ENCODE measurements at places on chromosomes 3 and 15.

- peak; percentile 38 for DNase-seq
Observed at GRCh38 chr3:140736863-140737460, 59.1 kb downstream of the TRIM42 start.

DNA sequence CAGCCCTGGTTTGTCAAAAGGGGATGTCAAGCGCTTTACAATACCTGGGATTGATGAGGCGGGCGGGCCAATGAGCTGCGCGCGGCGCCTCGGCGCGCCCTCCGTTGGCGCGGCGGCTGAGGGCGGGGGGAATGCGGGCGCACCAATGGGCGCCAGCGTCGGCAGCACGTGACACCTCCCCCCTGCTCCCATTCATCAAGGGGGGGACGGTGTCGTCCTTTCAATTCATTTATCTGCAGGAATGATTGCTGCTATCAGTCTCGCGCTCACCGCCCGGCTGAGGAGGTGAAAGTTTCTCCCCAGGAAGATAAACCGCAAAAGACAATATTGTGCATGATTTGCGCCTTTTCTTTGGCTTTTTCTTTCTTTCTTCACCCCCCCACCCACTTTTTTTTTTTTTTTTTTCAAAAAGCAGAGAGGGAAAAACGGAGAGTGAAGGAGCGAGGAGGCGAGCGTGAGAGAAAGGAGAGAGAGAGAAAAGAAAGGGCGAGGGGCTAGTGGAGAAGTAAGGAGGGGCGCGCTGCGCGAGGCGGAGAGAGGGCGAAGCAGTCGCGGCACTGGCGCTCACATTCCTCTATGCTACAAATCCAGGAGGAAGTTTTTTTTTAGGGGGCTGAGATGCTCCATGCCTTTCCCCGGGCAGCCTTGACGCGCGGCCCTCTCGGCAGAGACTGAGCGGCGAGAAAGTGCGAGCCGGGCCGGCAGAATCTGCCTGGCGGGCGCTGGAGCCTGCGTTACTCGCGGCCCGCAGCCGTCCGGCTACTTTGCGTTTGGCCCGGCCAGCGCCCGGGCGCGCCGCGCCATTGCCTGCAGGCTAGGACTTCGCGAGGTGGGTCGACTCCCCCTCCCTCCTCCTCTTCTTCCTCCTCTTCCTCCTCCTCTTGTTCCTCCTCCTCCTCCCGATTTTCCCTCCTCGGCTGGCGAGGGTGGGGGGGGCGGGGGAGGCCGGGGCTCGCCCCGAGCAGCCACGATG lies at the start of gene ZIC1:
Gene ZIC1 (plus strand): TSS at position 223 of the 973 bp plus-strand sequence. CDS start 748 bp downstream, at position 971.
- DNase-seq: no peak

DNA sequence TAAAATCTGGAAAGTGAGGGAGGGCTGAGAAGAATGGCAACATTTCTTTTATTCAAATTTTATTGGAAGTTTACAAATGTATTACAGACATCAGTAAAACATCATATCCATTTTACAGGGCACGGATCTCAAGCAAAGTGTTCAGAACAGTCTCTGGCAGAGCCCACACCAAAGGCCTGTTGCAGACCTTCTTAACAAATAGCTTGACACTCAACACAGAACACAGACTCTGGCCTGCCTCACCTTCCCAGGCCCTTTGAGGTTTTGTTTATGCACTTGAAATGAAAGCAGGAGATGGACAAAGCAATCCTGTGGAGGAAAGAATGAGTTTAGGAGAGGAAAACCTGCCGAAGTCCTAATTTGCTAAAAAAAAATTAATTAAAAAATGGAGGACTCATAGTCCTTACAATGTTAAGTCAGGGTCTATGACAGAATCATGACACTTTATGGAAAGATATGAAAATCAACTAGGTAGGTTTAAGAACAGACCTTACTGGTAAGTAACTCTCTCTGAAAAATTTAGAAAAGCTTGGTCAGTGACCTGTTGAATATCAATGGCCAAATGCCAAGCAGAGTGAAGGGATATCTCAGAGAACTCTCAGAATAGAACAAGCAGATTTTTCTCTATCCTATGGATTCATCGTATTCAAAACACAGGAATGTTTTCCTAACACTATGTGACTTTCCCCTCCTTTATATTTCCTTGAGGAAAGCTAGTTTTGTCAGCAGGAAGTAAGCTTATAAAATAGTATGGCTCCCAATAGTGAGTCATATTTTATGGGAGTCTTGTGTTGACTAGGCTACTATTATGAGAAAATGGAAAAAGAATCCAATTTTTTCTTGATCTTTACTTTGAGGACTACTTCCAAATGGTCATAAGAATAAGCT lies 70.8 kb upstream of the PSMD6 start:
- no peak for DNase-seq

DNA sequence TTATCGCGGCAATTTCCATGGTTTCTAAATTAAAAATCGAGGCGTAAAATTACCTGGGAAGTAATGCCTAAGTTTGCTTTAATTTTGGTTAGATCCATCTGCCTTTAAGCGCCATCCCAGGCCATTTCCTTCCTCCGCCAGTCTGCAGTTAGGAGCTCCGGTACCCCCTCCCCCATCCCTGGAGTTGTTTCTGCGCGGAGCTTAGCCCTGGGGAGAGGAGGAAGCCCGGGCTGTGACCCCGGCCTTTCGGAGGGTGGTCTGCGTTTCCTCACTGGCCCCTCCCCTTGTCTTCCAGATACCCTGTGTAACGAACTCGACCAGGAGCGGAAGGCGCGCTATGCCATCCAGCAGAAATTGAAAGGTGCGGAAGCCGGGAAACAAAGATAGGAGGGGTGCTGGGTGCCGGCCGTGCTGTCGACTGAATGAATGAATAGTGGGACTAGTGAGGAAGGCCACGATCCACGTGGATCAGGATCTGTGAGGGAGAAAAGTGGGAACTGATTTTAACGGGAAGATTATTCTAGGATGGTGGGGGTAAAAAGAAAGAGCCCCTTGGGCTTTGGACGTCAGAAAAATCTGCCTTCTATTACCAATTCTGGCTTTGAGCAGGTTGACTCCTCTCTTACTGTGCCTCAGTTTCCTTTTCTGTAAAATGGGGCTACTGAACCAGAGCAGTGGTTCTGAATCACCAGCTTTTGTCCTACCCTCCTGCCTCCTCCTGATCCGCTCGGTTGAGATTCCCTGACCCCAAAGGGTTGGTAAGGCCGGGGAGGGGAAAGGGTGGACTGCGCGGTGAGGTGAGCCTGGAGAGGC lies 6.7 kb downstream of the RNU6-1 start:
- DNase-seq: no peak

DNA sequence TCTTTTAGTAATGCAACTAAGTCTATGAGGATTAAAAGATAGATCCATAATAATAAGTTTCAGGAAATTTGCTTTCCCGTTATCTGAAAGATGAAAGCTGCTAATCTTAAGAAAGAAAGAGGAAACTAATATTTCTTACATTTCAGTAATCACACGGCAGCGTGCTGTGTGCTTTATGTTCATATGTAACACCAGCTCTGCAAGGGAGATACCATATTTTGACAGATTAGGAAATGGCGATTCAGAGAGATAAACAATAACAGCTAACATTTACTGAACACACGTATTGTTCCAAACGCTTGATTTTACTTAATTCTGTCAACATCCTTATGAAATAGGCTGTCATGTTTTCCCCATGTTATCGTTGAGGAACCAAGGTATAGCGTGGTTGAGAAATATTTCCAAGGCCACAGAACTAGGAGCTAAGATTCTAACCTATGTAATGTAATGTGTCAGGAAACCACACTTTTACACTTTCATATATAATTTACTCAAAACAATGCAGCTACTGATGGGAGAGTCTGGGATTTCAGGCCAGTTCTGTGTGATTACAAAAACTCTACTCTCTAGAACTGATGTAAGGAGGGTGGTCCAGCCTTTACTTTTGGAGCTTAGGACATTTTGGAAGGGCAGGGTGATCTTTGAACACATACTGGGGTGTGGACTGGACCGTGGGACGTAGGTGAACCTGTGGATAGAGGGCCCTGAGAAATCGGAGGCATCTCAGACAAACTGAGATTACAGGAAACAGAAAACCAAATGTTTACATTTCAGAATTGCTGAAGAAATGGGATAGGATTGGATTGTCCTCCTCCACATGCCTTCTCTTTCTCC lies 100.6 kb downstream of the IL1RAP start:
- DNase-seq: no peak

DNA sequence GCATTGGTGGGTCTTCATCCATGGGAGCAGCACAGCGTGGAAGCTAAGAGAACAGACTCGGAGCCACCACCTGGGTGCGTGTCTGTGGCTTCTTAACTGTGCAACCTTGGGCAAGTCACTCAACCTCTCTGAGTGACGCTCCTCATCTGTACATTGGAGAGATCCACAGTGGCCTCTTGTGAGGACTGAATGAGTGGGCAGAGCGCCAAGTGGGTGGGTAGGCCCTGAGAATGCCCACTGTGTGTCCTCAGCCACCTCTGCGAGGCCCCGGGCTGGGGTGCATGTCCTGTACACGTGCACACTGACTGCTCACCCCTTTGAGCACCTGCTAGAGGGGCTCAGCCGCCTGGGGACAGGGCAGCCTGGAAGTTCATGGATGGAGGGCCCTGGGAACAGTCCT lies 99.6 kb upstream of the PRR23E start:
- DNase-seq: no peak

All from KBM-7 (cell line).